ENCODE measurements at places on chromosomes 13 and 19.

GRCh38 chr19:42291435-42291810, 10.5 kb upstream of the PRR19 start:
- DNase-seq: no peak

GRCh38 chr13:32354040-32354439, 38.7 kb downstream of the BRCA2 start:
- DNase-seq: no peak

- DNase-seq: peak; percentile 75
These were observed 1.5 kb downstream of the GAS6 start for GRCh38 chr13:113862191-113862930.

DNA sequence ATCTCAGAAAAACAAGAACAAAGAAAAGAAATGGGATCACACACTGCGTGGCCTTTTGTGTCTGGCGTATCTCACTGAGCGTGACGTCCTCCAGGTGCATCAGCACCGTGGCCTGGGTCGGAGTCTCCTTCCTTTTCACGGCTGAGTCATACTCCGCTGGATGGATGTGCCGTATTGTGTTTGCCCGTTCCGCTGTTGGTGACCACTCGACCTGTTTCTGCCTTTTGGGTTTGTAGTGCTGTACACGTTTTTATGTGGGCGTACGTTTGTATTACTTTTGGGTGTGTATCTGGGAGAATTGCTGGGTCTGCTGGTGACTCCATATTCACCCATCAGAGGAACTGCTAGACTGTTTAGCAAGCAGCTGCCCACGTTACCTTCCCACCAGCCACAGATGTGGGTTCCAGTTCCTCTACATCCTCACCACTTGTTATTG, 11.4 kb downstream of the ARID3A start:
- DNase-seq: no peak

- DNase-seq: no peak
These were observed 9.2 kb downstream of the TMED1 start for GRCh38 chr19:10826846-10827245.

DNA sequence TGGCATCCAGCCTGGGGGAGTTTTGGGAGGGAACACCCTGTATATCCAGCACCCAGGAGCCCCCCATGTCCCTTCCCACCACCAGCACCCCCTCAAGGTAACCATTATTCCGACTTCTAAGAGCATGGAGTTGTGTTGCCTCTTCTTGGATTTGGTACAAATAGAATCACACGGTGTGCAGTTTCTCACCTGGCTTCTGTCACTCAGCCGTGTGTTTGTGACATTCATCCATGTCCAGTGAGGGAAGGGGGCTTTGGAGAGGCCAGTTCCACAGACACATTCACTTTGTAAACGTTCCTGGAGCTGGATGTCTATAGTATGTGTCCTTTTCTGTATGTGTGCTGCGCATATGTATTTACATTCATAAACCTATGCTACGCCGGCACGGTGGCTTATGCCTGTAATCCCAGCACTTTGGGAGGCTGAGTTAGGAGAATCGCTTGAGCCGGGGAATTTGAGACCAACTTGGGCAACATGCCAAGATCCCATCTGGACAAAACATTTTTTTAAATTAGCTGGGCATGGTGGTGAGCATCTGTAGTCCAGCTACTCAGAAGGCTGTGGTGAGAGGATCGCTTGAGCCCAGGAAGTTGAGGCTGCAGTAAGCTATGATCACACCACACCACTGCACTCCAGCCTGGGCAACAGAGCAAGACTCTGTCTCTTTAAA, 36.6 kb downstream of the MYH14 start:
- DNase-seq: no peak

- DNase-seq: no peak
These were observed 846 bp upstream of the PRKACA start for GRCh38 chr19:14118165-14119051.

DNA sequence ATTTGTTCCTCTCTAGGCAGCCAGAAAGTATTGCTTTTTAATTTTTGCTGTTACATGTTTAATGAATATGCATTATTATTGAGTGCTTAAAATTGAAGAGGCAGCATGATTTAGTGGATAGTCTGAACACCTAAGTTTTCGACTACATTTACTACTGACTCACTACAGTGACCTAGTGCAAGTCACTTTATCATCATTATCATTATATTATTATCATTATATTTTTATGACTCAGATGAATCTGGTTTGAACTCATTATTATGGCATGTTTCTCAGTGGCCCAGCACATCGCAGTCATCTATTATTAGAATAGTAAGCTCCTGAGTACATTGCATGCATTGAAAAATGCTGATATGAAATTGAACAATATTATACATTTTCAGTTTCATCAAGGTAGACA, 351.2 kb upstream of the PRR20A start:
- no peak for DNase-seq

DNA sequence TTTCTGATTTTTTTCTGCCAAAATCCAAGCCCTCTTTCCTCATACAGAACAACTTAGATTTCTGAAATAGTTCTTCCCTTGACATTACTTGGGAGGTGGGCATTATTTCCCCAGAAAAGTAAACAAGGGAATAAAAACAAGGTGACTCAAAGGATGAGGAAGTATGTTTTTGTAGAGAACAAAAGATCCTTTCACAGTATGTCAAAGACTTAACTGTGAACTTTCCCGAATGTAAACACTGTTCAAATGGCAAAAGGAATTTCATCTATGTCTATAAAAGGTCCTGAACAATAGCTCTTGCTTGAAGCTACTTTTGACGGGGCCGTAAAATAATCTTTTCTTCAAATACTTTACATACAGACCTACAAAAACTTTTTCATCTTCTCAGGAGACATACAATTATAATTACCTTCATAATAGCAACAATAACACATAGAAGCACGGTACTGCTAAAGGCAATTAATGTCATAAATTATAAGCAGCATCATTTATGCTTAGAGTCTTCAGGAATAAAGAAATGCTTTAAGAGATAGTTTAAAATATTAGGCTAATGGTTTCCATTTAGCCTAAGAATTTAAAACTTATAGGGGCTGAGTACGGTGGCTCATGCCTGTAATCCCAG, 191.1 kb downstream of the RGCC start:
- no peak for DNase-seq

GRCh38 chr13:103134271-103134670, 68.1 kb upstream of the SLC10A2 start:
- DNase-seq: no peak

DNA sequence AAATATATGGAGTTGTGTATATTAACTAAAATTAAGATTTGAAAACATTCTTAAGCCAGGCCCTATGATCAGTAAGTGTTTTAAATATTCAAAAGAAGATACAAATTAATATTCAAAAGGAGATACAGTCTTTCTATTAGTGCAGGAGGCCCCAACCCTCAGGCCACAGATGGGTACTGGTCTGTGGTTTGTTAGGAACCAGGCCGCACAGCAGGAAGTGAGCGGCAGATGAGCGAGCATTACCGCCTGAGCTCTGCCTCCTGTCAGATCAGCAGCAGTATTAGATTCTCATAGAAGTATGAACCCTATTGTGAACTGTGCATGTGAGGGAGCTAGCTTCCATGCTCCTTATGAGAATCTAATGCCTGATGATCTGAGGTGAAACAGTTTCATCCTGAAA, 232.9 kb downstream of the FOXO1 start:
- DNase-seq: no peak

- no peak for DNase-seq
These were observed at the start of gene PLPP2 for GRCh38 chr19:291006-291521. Gene PLPP2 (minus strand): TSS chr19:291403. CDS start chr19:291336, 67 bp downstream.

- no peak for DNase-seq
These were observed 98.7 kb upstream of the KL start for GRCh38 chr13:32917504-32917903.

DNA sequence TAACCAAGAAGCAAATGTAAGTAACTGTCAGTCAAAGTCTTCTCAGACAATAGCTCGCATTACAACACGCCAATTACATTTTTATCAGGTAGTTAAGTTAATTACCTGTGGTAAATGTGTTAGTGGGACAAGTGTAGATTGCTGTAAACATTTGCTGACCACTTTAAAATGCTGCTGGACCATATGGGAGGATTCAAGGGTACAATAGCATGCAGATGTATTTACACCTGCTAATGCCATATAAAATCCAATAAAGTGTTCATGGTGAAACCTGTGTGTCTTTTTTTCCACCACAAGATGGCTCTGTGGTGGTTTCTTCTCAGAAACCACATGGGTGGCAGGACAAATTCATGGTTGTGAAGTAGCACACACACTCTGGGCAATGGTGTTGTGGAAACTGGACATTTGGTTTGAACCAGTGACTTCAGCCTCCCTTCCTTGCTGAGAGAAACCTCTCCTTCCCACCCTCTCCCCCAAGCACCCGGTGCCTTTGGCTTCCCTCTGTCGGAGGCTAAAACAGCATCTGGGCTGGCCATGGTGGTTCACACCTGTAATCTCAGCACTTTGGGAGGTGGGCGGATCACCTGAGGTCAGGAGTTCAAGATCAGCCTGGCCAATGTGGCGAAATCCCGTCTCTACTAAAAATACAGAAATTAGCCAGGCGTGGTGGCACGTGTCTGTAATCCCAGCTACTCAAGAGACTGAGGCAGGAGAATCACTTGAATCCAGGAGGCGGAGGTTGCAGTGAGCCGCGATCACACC, 18.1 kb upstream of the GTF3A start:
- DNase-seq: peak; percentile 40

DNA sequence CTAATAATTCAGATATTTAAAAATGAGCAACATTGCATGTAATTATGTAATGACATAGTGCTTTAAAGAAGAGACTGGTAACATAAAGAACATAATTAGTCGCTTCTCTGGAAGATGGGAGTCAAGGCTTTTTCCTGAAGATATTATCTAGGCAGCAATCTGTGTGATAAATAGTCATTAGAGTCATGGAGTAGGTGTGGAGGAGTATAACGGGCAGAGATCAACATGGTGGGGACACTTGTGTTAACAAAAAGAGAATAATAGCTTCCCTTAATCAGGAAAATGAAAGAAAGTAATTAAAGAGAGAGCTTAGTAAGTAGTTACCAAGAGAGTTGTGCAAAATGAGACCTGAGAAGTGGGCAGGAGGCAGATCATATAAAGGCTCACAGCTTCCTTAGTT, 1417.1 kb upstream of the ATXN8OS start:
- no peak for DNase-seq

DNA sequence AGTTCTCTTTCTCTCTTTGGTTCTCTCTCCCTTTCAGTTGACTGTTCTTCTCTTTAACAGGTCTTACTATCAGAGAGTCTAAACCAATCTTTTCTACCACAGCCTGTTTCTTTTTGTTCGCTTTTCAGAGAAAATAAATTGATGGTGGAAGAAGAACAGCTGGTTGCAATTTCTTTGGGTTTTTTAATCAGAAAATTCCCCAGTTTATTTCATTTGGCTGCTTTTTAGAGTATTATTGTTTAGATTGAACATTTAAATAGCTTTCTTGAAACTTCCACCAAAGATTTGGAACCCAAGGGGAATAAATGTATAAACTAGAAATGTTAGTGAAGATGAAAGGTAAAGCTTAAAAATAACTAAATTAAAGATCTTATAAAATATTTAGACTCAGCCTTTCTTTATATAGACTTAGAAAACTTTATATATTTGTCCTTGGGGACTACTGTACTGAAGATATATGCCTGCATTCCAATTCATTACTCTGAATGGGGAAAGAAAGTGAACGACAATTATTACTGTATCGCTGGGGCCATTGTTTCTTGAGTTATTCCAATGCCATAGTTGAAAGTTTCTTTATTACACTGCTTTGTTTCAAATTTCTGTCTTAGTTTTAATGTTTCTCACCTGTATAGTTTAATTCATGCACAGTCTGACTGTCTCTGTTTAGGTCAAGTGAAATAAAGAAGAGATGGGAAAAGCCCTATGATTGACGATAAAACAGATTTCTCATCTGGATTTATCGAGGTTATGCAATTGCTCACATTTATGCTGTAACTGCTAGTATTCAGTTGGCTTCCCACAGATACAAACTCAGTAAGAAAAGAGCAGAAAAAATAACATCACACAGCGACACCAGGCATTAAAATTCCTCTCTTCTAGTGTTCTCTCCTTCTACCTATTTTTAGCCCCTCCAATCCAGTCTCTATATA, 169.4 kb upstream of the CSNK1A1L start:
- no peak for DNase-seq

GRCh38 chr19:31253526-31254179, 95.6 kb downstream of the TSHZ3 start:
- DNase-seq: no peak

DNA sequence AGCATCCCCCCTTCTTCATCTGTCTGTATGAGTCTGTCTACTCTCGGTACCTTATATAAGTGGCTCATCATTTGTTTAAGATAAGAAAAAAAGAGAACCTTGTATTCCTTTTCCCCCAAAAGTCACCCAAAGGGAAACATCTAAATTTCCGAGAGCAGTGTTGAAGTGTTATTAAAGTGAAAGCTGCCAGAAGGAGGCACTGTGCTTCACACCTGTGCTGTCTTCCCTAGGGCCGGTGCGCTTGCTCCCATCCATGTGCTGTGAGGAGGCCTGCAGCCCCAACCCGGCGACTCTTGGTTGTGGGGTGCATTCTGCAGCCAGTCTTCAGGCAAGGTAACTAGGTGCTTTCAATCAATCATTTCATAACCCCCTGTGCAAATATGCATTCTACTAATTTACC, 97.5 kb downstream of the TNFRSF19 start:
- DNase-seq: no peak

GRCh38 chr19:51296336-51297093, 14.9 kb upstream of the IGLON5 start:
- no peak for DNase-seq

DNA sequence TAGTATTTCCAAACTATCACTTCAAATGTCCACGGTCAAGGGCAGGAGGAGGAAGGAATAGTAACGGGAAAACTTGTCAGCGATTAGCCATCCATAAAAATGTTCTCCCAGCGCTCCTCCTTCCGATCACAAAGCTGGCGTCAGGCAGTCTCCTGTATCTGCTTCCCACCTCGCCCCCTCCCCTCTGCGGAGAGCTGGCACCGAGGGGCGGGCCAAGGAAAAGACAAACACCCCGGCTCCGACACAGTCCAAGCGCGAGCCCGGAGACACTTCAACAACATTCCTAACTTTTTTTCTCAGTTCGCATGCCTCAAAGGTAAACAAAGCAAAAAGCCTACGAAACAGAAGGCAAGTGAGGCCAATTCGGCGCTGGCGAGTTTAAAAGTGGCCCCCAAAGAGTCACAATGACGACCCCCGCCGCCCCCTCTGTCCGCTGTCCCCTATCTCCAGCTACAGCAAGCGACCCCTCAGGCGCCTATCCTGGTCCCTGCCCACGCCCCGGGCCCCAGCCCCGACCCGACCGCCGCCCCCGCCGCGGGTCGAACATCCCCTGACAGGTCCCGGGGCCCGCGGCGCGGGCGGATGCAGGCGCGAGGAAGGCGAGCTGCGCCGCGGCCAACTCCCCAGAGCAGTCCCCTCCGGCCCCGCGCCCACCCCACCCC, 736 bp downstream of the SMAD9 start:
- peak; percentile 31 for DNase-seq

- DNase-seq: no peak
These were observed 6.1 kb upstream of the ZNF98 start for GRCh38 chr19:22427960-22428913.

DNA sequence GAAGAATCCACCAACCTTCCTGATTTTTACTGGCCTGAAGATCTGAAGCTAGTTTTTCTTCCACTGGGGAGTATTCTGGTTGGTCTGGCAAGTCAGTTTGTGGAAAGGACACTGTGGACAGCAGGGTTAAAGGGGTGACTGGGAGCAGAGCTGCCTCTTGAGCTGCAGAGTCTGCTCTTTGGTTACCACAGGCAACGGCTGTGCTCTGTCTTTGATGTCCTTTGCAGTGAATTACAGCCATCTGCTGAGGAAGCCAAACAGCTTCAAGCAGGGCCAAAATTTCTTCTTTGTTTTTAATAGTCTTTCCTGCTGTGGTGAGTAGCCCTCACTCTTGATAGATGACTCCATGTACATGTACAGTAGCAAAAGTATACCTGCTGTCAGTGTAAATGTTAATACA, 75.7 kb downstream of the ZNF100 start:
- DNase-seq: no peak
